ENCODE measurements at places on chromosomes 7 and 10.

GRCh38 chr7:5523052-5523711, 99.5 kb upstream of the TNRC18 start:
- DNase-seq, result peak; percentile 54

GRCh38 chr10:127337801-127338200, 141.4 kb upstream of the INSYN2A start:
- no peak for DNase-seq

- DNase-seq, result no peak
Measured at GRCh38 chr7:12619461-12620069, 49.0 kb downstream of the SCIN start.

DNA sequence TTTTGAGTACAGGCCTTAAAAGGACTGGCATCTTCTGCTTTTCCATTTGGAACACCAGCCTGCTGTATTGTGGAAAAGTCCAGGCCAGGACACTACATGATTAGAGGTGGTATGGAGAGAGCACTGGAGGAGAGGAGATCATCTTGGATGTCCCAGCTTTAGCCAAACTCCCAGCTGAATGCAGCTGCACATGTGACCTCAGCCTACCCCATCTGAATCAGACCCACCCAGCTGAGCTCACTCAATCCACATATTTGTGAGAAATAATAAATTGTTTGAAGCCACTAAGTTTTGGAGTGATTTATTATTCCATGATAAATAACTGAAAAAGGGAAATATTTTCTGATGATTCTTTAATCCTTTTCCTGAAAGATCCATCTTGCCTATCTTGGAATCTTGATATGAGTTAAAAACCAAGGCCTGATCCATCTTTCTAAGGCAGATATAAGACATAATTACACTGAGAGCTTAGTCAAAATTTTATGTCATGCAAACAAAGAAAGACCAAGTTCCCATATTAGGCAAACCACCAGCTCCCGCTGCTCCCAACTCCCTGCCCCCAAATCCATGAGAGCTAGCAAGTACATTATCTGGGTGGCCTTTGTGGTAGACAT, 55.1 kb upstream of the TRIL start:
- no peak for DNase-seq

- DNase-seq, result no peak
Measured at GRCh38 chr10:666237-667012, 23.0 kb downstream of the DIP2C start.

- DNase-seq, result no peak
Measured at GRCh38 chr7:127892488-127893314, 138.5 kb downstream of the LRRC4 start.

- DNase-seq, result no peak
Measured at GRCh38 chr10:101379663-101380352, 25.8 kb downstream of the BTRC start.

- no peak for DNase-seq
Measured at GRCh38 chr10:6292741-6293151, 90.0 kb downstream of the PFKFB3 start.

GRCh38 chr10:118052816-118053215, 6.1 kb upstream of the RAB11FIP2 start:
- DNase-seq, result no peak

GRCh38 chr10:73039635-73040034, 57.0 kb downstream of the P4HA1 start:
- no peak for DNase-seq

GRCh38 chr10:100507357-100507732, 12.3 kb downstream of the SEC31B start:
- no peak for DNase-seq

- DNase-seq, result no peak
Measured at GRCh38 chr7:100156331-100157068, 2.0 kb downstream of the TRAPPC14 start.

DNA sequence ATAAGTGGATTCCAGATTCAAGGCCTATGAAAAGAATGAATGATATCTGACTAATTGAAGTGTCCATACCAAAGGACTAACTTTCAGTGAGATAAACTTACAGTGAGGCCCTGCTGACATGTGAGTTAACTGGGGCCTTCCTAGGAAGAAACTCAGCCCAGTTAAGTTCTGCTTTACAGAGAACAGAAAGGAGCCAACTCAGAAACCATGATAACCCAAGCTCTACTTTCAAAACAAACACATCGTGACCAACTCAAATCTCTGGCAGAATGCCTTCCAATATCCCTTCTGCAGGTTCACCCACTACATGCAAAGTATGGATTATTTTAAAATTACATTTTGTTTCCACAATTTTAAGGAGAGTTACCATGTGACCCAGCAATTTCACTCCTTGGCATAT, 75.8 kb upstream of the MRLN start:
- DNase-seq, result no peak

DNA sequence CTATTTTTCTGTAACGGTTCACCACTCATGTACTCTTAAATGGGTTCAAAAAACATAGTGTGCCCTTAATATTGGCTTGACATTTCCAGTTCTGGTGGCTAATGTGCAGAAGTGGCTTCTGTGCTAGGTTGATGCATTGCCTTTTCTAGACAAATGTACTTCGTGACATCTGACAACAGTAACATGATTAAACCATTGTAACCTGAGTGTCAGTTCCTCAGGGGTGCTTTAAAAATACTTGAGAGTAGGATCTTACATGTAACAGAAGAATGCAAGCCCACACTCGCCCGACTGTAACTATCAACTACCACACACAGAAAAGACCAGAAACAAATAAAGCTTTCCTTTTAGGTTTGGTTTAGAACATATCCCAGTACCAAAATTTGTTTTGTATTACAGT, 393.4 kb upstream of the NFE2L3 start:
- DNase-seq, result no peak

GRCh38 chr10:43962346-43963191, 313.9 kb upstream of the ZNF32 start:
- no peak for DNase-seq

- DNase-seq, result no peak
Measured at GRCh38 chr7:114548081-114548980, 133.7 kb downstream of the FOXP2 start.

GRCh38 chr7:130882396-130882795, 148.4 kb upstream of the KLF14 start:
- DNase-seq, result no peak

DNA sequence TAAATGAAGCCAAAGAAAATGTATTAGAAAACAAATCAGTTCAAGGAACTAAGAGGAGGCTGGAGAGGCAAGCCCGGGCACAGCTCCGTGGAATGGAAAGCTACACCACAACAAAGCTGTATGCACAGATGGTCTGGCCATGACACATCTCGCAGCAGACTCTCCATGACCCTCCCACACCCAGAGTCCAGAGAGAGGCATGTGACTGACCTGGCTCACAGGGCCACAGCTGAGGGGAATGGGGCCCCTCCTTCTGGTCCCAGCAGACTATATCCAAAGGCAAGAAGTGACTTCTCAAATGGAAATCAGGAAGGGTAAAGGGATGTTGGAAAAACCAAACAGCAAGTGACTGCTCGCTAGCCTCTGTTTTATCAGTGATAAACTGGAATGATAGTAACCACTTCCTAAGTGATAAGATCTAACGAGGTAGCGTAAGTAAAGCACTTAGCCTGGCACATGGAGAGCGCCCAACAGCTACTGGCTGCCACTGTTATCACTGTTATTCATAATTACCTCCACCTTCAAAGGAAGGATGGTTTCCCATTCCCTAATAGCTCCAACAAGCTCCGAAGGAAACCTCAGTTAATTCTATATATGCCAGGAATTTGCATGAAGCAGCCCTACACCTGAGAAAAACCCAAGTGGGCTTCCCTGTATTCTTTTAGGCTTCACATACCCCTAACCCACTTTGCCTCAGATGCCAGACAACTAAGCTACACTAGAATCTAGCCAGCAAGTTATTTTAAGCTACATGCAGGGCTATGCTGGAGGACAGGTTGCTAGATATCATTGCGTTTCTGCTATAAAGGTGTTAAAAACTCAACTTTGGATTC, 8.4 kb downstream of the OSBPL3 start:
- peak; percentile 78 for DNase-seq

- no peak for DNase-seq
Measured at GRCh38 chr10:36424502-36424901, 700.9 kb upstream of the ANKRD30A start.

DNA sequence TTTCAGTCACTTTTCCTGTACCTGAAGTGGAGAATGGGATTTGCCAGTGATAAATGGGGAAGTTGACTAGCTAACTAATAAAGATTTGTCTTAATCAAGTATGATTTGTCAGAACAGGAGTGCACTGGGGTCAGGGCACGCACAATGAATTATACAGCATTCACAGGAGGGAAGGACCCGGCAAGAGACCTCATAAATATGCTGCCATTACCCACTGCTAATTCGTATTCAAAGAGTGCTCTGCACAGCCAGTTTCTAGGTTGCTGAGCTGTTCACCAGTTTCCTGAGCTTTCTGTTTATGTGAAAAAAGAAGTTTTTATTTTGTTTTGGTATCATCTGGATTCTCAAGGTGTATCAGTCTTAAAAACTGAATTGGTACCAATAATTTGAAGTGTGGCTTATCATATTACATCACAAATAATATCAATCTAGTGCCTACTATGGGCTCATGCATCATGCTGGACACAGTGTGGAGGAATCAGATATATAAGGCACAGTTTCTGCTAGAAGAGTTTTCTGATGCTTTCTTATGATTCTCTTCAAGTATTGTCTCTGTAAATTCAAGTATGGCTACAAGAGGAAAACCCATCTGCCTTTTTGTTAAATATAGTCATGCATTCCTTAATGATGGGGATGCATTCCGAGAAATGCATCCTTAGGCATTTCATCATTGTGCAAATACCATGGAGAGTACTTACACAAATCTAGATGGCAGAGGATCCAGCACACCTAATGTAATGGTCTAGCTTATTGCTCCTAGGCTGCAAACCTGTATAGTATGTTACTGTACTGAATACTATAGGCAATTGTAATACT, 202.2 kb downstream of the VTI1A start:
- no peak for DNase-seq

DNA sequence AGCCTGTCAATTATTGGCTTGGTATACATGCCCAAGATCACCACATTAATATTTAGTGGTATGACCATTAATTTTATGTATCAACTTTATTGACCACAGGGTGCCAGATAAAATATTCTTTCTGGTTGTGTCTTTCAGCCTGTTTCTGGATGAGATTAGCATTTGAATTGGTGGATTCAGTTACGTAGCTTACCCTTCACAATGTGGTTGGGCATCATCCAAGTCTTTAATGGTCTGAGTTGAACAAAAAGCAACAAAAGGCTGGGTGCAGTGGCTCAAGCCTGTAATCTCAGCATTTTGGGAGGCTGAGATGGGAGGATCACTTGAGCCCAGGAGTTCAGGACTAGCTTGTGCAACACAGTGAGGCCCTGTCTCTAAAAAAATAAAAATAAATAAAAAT, 702.2 kb upstream of the LRRTM3 start:
- DNase-seq, result no peak

DNA sequence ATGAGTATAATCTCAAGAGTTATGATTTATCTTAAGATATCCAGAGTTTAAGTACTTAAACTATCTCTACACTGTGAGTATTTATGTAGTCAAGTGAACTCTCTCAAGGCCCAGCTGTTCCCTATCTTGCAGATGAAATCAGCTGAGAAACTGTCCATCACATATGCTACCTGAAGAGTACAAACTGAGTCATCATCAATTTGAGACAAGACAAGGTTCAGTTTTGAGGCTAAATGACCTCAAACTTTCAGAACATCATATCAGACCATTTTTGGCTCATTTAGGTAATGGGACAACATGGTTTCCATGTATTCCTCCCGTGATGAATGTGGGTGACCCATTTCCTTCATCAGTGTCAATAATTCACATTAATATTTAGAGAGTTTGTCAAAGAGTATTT, 53.1 kb upstream of the AUTS2 start:
- no peak for DNase-seq

GRCh38 chr7:140719721-140720120, 23.2 kb downstream of the NDUFB2 start:
- DNase-seq, result peak; percentile 68

DNA sequence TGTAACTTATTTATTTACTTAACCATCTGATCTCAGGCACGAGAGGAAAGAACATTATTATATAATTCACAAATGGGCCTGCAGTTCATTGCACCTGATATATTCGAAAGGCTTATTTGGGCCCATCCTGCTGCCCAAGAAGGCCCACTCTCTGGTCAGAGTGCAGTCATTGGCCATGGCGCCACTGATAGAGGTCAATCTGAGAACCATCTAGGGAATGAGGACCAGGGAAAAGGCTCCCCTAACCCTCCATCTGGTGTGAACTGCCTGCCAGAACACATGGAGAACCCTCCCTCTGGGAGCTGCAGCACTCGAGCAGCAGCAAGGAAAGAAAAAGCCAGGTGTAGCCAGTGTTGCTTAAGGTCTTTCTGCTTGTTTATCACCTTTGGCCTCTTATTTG, 136.6 kb downstream of the REEP3 start:
- no peak for DNase-seq

GRCh38 chr10:33410096-33410859, 75.8 kb upstream of the NRP1 start:
- no peak for DNase-seq

Measured in ACHN (cell line).